ENCODE measurements at places on chromosomes 4 and X.

- no peak for DNase-seq
Observed at GRCh38 chr4:182968917-182969650, 51.9 kb upstream of the DCTD start.

DNA sequence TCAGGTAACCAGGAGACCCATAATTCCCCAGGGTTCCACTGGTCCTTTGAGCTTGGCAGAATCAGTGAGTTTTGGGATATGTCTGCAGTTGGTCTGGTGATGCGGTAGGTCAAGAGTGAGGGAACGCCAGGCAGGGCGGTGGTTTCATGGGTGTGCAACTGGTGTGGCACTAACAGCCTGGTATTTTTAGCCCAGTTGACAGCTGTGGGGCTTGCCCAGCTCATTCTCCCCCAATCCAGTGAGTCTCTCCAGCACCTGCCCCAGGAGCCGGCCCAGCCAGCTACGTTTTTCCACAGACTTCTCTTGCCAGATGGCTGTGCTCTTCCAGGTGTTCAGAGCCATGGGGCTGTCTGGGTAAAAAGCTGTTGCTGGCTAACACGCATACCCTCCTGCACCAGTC is 1019.9 kb downstream of the CCSER1 start:
- no peak for DNase-seq

DNA sequence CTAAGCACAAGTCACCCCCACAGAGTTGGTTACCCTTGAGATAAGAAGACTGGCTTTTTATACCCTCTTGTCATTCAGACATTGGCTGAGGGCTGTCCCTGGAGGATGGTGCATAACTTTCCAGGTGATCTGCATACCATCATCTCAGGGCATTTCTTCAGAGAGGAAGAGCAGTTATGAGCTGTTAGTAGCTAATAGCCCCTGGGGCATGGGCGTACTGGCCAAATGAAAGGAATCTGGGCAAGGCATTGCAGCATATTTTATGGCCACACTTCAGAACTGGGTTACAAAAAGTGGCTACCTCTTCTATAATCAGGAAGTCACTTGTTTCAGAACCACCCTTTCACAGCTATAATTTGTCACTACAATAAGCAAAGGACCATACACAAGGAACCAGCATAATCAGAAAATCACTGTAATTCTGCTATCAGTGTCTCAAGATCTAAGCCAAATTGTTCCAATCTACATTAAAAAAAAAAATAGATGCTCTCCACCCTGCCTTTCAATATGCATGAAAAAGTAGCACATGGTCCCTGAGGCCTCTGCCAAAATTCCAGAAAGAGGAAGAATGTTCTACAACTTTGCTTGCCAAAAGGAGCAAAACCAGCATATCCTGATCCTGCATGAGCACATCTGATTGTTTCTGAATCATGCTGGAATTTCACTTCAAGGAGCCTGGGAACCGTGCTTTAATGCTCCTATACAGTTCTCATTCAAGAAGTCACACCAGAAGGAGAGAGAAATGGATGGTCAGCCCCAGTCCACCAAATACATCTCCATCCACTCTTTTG is 92.0 kb downstream of the TMEM144 start:
- DNase-seq, result peak; percentile 22

GRCh38 chr4:83783215-83783614 is 247.3 kb downstream of the GPAT3 start:
- no peak for DNase-seq

DNA sequence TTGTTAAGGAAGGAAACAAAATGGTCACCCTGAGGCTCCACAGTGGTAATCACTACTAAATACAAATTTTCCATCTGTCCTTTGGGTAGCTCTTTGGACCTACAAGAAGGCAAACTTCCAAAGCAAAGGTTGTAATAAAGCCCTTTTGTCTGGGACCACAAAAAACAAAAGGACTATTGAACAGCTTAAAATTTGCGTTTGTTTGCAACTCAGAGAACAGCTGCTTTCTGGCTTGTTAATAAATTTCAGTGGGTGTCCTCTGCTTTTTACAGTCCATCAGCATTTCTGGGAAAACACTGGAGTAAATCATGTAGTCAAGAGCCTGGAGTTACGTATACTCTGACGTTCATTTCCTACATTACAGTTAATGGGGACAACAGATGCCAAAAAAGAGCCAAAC is 439.7 kb upstream of the DIAPH2 start:
- DNase-seq, result no peak

- no peak for DNase-seq
Observed at GRCh38 chr4:4524364-4524763, 17.5 kb downstream of the STX18 start.

DNA sequence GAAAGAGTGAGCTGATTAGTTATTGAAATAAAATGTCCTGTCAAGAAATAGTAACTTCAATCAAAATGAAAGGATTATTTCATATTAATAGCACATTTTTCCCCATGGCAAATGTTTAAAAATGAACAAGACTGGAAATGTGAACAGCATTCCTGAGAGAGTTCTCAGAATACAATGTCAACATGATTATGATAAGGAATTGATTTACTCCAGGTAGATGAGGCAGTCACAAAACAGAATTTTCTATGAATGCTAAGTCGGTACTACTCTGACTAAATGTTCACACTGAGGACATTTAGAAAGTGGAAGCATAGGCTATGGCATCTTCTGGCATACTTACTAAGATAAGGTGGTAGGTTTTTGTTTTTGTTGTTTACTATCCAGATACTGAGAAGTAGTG is 19.4 kb upstream of the GRSF1 start:
- DNase-seq, result no peak

- no peak for DNase-seq
Observed at GRCh38 chrX:141936080-141936479, 32.4 kb downstream of the MAGEC1 start.

DNA sequence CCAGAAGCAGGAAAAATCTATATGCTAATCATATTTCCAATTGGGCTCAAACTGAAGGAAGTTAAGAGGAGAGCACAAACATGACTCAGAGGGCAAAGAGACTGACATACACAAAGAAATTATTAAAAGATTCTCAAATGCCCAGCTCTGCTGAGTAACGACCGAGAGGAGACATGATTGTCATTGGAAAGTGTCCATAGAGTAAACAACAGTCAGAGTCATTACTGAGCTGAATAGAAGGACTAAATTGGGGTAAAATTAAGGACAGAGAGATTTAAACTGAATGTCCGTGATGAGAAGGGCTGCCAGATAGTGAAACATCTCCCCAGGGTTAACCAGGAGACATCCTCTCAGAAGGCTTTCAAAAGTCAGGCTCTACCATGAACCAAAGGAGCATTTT is 111.2 kb upstream of the GALNT7 start:
- no peak for DNase-seq

DNA sequence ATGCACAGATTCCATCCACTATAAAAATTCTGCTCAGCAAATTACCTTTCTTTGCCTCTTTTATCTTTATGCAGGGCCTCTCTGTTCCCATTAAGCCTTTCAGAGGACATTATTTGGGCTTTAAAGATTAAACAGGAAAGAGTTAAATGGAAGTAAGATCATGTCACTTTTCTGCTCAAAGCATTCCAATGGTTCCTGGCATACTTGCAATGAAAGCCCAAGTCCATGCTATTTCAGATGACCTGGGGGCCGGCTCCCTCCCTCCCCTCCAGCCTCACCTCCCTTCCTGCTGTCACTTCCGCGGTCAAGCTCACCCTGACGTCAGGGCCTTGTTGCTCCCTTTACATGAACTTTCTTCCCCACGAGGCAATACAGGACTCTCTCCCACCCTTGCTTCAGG is 125.5 kb downstream of the C4orf51 start:
- DNase-seq, result no peak

GRCh38 chrX:75883446-75883845 is 98.4 kb upstream of the MAGEE2 start:
- DNase-seq, result no peak

DNA sequence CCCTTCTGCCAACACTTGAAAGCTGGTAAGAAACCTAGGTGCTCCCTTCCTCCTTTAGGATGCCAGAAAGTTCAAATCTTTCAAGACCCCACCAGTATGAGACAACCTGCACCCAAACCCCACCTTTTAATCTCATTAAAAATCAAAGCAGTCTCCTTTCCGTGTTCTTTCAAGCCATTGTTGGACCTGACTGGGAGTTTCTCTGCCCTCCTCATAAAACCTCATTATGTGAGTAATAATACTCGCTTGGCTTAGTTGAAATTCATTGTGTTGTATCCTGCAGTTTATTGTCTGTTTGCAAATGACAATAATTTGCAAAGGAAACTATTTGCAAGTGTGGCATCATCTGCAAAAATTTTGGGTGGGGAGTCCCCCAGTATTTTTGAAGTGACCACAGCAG is 133.2 kb upstream of the VEGFC start:
- no peak for DNase-seq

DNA sequence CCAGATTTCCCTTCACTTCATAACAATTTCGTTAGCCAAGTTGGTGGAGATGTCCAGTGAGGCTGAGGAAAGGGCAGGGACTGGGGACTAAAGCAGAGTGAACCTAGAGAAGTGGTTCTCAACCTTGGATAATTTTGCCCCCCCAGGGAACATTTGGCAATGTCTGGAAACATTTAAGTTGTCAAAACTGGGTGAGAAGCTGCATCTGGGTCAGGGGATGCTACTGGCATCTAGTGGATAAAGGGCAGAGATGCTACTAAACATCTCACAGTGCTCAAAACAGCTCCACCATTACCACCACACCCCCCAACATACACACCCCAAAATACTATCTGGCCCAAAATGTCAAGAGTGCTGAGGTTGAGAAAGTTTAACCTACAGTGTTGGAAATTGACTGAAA is 32.0 kb upstream of the FGF16 start:
- DNase-seq, result no peak

DNA sequence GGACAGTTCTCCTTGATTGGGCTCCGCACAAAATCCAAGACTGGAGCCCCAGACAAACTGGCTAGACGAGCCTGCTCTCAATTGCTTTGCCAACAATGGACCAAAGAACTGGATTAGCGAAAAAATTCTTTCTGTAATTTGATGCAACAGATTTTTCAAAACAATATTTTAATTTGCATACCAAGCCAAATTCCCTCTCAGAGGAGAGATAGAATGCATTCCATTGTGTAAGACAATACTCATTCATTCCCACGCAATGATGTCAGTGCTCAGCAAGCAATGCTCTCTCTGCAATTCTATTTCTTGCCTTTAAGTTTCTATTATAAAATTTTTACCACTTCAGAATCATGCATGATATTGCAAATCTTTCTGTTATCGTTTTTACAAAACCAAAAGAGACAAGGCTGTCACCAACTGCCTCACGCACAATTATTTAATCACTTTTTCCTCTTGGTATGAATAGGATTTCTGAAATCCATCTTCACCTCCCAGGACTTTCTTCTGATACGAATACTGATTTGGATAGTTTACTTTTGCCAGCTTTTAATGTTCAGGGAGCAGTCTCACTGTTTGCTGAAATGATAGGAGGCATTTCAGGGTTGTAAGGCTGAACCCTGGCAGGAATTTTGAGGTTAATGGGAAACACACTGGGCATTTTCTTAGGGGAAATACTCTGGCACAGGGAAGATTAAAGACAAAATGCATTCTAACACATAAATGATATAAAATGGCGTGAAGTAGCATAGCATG is 46.1 kb upstream of the HCCS start:
- DNase-seq, result peak; percentile 18

DNA sequence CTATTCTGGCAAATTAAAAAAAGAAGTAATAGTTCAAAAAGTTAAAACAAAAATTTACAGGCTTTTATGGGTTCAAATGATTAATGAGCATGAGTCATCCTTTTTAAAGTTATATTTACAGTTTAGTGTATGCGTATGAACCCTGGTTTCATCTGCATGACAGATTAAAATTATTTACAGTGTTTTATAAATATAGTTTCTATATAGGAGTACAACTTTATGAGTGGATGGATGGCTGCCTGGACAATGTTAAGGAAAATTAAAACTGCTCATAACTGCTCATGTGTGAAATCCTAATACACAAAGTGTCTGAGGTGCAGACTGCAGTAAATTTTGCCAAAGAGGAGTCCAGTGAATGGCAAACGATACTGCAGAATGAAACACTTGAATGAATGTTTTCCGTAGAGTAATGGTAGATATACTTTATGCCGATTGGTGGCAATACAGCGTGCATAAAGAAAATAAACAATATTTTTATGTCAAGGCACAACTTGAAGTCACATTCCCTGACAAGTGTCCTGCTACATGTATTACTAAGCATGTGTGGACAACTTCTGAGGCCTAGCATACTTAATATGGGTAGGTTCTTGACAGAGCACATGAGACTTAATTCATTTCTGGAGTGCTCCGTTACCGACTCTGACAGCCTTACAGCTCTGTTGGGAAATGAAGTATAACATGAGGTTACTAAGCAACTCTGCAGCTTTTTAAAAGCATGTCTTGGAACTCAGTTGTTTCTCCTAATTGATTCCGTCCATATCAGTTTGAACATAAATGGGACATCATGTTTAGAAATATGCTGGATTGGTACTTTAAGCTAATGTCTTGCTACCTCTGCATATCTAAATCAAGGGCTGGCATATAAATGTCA is 985.6 kb upstream of the PCDH7 start:
- DNase-seq, result peak; percentile 16

GRCh38 chrX:22069586-22069985 is 37.5 kb downstream of the PHEX start:
- DNase-seq, result no peak

- no peak for DNase-seq
Observed at GRCh38 chr4:174578366-174578765, 56.1 kb upstream of the HPGD start.

- DNase-seq, result no peak
Observed at GRCh38 chr4:2442175-2442993, 23.6 kb downstream of the CFAP99 start.

DNA sequence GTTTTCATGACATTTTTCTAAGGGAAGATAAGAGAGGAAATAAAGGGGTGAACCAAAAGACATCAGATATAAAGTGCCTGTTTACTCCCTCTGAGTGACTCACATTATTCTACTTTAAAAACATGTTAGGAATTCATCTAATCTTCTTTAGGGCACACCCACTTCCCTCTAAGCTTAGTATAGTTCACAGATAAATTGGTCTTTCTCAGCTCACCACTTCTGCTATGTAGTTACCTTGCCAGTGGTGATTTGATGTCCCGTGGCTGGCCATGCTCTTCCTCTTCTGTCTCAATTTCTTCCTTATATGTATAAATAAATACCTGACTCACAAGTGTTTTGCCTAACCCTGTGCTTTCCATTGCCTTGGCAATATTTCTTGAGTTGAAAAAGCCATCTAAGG is 96.8 kb downstream of the PDLIM5 start:
- peak; percentile 77 for DNase-seq

DNA sequence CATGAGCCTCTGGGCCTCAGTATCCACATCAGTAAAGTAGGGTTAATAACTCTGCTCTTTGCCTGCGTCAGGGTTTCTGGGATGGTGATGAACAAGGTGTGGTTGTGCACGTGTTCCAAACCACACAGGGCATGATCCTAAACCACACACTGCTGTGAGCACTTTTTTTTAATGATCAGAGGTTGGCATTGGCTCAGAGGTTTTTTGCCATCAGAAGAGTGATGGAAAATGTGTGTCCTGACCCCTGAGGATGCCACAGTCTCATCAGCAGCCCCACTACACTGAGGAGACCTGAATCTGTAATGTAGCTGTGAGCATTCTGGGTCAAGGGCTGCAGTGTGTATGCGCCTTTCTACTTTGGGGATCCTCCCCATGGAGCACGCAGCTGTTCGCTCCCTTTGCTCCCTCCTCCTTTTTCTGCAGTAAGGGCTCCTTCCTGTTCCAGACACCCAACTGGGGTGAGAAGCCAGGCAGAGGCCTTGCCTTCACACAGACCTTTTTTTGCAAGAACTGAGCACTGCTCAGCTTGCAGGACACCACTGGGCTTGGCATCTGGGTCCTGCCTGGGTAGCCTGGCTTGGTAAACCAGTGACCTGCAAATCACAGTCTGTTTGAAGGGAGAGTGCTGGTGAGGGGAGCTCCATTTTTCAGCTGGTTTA is 87.5 kb downstream of the MAMLD1 start:
- no peak for DNase-seq

- DNase-seq, result no peak
Observed at GRCh38 chr4:184762100-184762499, 28.2 kb upstream of the CENPU start.
